ENCODE measurements at places on chromosomes 2 and 18. TPM values are rescaled to one million over a fixed set of nuclear protein-coding genes. Genes with fewer than 3 reads are reported as not detected.

Gene RAB6C
- not detected for total RNA-seq

Gene NAPG
- 37.7 TPM for total RNA-seq

Gene LIMS3
- total RNA-seq = 1.5 TPM

Gene APLF
- 4.3 TPM for total RNA-seq

Gene ZNF514
- total RNA-seq = 15.6 TPM

DNA sequence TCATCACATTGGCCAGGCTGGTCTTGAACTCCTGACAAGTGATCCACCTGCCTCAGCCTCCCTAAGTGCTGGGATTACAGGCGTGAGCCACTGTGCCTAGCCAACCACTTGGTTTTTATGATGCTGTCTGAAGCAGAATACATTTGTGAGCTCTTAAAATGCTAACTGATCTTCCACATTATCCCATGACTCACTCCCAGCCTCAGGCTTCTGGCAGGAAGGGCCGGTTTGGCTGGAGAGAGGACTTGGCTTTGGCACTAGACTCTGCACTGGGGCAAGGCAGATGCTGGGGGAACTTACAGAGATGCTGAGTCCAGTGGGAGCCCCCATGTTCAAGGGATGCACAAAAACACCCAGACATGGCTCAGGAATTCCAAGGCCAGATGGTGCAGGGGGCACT is 40.5 kb upstream of the SH3BP4 start:
- DNase-seq = no peak

DNA sequence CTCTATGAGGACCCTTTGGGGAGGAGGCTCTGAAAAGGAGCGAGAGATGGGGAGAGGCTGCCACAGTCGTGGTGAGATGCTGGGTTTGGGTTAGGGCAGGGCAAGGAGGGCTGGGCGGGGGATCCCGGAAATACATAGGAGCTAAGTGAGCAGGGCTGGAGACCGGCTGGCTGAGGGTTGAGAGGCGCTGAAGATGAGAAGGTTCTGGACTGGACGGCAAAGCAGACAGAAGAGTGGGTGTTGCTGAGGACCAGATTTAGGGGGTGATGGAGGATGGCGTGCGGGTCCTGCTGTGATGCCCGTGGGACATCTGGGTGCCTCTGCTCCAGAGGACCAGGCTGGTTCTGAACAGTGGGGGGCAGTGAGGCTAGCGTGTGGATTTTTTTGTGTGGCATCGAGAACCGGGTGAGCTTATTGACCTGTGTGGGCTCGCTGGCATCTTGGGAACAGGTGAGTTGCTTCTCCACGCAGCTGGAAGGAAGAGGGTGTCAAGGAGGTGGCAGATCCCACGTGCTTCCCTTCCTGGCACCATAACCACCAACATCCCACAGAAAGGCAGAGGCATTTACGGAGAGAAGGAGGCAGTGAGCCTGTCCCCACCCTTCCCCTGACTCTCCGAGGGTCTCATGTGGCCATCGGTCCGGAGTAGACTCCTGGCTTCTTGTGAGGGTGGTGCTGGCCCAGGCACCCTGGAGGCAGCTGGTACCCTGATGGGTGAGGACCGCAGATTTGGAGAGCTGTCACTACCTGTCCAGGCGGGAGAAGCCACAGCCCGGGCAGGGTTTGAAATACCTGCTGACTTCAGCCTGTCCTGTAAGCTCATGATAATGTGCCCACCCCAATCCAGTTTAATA is 70.3 kb downstream of the ASB1 start:
- no peak for DNase-seq

GRCh38 chr18:48777026-48777743 is 173.6 kb downstream of the SMAD7 start:
- peak; percentile 70 for DNase-seq

DNA sequence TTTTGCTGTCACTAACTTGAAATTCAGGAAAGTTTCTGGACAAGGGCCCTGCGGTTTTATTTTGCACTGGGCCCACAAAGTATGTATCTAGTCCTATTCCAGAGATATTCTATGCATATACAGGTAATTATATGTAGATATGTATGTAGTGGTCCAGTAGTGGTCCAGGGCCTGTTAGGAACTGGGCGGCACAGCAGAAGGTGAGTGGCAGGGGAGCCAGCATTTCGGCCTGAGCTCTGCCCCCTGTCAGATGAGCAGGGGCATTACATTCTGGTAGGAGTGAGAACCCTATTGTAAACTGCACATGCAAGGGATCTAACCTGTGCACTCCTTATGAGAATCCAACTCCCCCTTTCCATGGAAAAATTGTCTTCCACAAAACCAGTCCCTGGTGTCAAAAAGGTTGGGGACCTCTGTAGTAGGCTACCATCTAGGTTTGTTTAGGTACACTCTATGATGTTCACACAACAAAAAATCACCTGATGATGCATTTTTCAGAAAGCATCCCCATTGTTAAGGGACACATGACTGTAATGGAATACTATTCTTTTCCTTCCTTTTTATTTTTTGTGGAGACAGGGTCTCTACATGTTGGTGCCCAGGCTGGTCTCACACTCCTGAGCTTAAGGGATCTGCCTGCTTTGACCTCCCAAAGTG is 2.8 kb upstream of the PPP4R3B start:
- no peak for DNase-seq

DNA sequence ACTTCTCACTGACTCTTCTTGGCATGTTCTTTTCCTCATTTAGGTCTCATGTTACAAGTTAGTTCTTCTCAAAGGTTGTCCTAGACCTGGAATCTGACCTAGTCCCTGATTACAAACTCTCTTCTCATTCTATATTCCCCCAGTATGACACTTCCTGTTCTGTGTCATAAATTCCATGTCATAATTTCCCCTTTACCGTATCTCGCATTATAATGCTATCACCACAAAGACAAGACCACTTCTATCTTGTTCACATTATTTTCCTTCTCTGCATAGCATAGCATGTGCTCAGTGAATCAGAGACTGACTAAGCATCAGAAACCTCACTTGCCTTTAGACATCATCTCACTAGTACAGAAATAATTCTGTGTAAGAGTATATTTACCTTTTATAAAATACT is 63.6 kb upstream of the CAVIN2 start:
- DNase-seq = no peak

- no peak for DNase-seq
Measured at GRCh38 chr2:43405829-43406228, 179.4 kb upstream of the ZFP36L2 start.

DNA sequence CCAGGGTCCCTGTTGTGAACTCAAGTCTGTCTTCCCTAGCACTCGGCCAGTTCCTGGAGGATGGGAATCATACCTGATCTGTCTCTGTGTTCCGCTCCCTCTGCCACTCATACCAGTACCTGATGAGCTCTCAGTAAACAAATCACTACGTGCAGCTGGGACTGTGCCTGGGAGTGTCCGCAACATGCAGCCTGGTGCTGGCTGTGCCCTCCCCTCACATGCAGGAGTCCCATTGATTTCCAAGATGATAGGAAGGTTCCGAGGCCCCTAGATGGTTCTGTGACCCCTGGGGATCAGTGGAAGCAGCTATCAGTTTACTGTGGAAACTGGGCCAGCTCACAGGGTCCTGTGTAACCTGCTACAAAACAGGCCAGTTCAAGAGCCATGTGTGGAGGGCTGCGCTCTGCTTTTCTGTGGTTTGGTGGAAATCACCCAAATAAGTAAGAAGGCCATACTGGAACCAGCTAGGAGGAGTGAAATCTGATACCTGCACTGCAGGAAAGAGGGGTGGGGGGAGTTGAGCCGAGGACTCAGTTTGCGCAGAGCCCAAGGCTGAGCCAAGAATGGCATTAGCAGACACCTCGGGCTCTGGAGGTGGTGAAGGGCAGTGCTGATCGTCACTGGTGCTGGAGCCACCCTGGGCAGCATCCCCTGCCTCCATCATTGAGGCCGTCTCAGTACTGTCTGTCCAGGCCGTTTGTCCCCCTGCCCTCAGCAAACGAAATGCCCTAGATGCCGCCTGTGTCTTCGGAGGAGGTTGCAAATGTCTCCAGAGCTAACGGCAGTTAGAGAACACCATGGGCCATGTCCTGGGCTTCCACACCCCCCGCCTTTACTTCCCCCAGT is 93.3 kb downstream of the KLHL29 start:
- DNase-seq = no peak

DNA sequence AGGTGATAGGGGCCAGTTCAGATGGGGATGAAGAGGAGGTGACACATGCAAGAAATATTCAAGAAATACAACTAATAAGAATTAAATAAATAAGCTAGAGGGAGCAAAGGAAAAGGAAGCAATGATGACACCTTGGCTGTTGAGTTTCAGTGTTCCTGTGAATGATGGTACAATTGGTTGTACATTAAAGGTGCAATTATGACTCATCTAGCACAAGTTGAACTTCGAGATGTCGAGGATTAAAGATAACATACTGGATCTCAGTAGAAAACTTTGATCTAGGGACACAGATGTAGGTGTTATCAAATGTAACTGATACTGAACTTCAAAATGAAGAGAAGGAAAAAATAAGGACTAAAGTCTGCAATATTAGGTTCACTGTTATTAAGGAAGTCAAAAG is 760.6 kb upstream of the CHAC2 start:
- no peak for DNase-seq

- DNase-seq = no peak
Measured at GRCh38 chr2:122081751-122082150, 326.3 kb downstream of the TSN start.

DNA sequence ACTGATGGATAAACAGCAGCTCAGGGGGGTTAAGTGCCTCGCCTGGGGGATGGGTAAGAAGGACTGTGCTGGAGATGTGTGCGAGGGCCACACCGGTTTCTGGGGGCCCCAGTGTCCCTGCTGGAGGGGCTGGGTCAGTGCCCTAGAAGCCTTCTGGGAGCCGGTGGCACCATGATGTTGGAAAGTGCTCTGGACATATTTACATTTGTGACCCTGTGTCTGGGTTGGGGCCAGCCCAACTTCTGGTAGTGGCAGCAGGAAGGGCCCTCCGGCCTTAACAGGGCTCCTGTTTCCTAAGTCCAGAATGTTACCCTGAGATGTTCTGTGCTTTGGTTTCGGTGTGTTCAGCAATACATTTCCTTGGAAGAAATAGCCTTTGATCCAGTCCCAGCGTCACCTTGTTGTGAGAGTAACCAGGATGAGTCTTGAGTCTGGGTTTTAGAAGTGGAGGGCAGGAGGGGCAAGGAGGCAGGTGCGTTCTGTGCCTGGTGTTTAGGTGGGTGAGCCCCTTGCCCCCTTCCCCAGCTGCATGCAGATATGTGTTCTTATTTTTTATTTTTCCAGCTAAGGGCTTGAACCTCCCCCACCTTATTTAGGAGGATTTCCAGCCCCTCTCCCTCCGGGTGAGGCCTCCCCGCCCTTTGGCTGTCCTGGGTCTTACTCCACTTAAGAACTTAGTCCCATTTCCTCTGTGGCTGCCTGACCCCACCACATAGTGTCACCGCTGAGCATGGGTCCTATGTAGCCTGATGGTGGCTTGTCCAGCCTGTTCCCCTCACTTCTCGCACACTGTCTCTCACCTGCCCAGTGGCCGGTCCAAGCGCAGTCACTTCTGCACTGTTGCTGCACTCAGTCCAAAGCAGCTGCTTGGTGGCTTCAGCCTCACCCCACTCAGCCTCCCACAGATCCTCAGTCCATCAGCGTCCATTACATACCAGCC is 132.7 kb upstream of the HS6ST1 start:
- no peak for DNase-seq

DNA sequence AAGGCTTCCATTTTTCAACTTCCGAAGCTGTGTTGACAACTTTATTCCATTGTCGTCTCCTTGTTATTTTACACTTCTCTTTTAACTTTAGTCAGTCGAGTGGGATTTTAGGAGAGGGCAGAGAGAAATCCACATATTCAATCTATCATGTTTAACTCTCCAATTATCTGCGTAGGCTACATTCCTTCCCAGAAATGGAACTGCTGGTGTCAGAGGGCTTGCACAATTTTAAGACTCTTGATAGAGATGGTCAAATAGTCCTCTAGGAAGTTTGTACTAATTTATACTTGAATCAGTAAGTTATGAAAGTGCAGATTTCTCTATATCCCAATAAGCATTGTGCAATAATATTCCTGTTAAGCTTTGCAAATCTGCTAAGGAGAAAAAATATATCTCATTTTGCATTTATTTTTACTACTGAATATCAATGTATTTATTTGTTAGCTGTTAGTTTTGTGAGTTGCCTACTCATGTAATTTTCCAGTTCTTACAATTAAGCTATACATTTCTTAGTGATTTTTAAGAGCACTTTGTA is 95.6 kb downstream of the CYP26B1 start:
- no peak for DNase-seq

DNA sequence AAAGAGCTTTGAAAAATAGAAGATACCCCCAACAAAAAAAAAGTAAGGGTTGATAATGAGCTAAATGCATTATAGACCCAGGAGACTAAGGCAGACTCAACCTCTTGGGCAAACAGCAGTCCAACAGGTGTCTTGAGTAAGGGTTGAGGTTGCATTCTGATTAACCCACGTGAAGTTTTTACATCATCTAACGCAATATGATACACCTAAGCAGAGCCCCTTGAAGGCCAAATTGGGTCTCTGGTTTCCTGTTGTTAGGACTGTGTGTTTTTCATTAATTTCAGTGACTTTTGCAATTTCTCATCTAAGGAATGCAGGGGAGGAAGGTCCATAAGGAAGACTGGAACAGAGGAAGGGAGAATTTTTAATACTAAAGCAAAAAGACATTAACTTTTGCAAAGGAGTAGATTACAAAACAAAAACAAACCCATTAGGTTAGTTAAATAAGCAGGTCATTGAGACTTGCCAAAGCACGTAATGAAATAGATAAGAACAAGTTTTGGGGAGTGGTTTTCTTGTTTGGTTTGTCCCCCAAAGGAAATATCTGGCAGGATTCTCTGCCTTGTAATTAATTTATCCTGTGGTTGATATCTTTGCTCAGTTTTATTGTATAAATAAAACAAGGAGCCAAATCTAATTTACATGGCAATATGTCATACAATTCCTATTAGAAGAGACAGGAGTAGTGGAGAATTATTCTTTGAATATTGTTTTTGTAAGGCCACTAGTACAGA is 244.3 kb downstream of the ETAA1 start:
- DNase-seq = peak; percentile 46

DNA sequence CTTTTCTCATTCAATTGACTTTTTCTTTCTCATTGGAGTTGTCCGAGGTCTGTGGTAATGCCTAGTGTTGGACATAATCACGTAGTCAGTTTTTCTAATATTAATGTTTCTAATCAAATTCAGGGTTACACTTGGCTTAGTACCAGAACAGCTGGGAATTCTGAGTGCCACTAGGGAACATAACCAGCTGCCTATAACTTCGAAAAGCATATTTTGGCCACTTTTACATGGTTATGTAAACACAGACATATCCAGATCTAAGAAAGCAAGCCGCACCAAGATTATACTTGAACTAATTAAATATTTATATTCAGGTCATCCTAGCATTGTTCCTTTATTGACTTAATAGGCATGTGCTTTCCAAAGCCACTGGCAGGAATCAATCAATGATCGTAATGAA is 91.1 kb upstream of the ARHGAP28 start:
- DNase-seq = no peak

GRCh38 chr2:166891727-166892126 is 3.4 kb downstream of the XIRP2 start:
- no peak for DNase-seq

DNA sequence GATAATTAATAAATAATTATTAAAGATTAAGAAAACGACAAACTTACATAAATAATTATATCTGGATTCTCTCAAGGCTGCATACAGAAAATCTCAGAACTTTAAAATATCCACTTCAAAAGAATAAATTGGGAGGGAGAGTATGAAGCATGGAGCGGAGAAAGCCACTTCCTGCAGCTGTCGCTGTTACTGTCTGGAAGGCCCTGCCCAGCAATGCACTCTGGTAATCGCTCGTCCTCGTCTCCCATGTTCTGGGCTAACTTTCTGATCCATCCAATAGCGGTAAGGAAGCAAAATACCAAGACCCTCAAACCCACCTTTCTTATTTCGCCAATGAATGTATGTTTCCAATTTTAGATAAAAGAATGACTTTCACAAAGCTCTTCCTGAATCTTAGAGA is 26.7 kb downstream of the CYRIA start:
- DNase-seq = no peak

- no peak for DNase-seq
Measured at GRCh38 chr2:169778446-169778845, 20.2 kb upstream of the SSB start.
